ENCODE measurements at places on chromosomes 13 and 19.

DNA sequence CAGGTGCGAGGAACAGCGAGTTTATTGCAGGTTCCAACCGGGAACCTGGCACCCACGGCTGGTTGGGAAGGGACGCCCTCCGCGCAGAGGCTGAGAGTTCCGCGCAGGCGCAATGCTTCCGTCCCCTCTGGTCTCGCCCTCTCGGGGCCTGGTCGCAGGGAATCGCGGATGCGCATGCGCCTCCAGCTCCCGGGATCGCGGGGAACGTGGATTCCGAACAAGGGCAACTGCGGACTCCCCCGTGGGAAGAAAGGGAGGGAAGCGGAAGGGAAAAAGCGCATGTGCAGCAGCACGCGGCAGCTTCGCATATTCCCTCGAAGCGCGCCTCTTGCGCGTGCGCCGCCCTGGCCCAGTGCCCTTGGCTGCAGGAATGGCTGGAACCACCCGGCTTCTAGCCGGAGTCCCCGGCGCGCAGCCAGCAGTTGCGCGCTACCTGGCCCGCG is 1.1 kb downstream of the TSSK6 start:
- no peak for DNase-seq

DNA sequence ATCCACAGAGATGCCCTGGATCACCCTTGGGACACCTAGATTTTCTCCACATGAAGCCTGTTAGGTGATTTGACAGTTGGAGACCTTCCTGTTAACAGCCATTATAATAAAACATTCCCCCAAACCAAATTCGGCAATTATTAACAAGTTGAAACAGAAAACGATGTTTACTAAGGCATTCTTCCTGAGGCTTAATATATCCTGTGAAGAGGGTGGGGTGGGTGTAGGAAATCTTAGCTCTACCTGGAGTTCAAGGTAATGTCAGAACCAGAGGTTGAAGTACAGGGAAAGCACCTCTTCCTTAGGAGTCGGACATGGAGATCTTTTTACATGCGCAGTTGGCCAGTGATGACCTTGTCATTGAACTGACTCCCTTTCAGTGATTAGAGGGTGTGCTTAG is 143.0 kb downstream of the FGF9 start:
- DNase-seq, result no peak

GRCh38 chr13:64413529-64413928 is 2816.6 kb downstream of the PCDH9 start:
- no peak for DNase-seq

GRCh38 chr19:1610579-1610978 is 5.3 kb upstream of the UQCR11 start:
- DNase-seq, result no peak

GRCh38 chr19:36049080-36049698 is 4.9 kb downstream of the THAP8 start:
- no peak for DNase-seq

- DNase-seq, result no peak
These were observed 25.8 kb upstream of the MEDAG start for GRCh38 chr13:30880151-30880855.

DNA sequence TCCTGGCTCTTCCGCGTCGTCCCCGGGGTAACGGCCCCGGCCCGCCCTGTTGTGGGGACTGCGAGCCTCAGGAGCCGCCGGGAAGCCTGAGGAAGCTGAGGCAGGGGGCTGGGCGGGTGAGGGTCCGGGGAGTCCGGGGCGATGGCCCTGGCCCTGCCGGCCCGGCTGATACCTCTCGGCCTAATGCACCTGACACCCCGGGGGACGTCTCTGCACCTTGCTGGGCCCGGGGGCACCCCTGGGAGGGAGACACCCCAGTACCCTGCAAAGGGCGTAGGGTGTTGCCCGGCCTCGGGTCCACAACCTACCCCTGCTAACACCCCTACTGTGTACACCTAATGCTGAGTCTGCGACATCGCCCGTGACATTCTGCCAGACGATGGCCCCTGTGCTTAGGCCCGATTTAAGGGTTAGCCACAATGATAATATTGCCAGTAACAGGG is 410 bp downstream of the PIN1 start:
- DNase-seq, result no peak

DNA sequence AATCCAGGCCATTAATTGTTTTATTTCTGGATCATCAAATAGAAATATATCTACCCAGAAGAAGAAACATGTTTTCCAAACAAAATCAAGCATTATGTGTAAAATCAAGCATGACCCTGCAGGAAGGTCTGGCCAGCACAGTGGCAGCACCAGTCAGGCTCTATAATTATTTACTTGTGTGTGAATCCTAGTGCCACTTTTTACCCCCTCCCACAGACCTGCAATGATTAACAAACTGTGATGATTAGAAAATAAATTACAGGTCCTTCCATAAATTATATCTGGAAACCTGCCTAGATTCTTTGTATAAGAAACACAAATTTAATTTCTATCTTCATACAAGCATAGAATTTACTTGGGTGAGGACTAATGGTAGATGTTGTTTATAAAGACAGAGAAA is 186.1 kb downstream of the GPC6 start:
- DNase-seq, result no peak

- no peak for DNase-seq
These were observed 123.9 kb downstream of the URI1 start for GRCh38 chr19:30065680-30066606.

GRCh38 chr13:48591889-48592687 is 59.2 kb upstream of the RCBTB2 start:
- DNase-seq, result no peak

DNA sequence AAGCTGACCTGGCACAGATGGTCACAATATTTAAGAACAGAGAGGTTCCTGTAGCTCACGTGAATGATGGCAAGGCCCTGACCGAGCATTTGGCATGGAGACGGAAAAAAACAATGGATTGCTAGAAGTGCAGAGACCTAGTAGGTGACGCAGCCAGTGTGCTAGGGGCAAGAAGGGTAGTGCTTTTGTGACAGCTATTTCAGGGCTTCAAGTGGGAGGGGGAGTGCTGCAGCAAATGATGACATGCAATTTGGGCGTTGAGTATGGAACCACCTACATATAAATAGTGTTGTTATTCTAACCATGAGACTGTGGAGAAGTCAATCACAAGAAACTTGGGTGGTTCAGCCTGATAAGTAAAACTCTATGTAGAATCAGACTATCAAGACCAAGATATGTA is 65.7 kb upstream of the IL17D start:
- no peak for DNase-seq

DNA sequence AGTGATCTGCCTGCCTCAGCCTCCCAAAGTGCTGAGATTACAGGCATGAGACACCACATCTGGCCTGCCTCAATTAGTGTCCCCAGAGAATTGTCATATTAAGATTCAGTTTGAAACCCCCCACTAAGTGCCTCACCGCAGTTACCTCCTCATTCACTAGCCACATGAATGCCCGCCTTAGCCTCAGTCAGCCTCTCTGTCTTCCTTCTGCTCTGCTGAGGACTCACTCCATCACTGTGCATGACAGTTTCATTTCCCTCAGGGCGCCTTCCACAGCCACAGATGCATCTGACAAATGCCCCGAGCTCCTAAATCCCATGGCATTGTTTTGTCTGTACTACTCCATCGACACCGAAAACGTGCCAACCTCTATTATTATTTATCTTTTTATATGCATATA is 23.3 kb downstream of the MIPEP start:
- no peak for DNase-seq

DNA sequence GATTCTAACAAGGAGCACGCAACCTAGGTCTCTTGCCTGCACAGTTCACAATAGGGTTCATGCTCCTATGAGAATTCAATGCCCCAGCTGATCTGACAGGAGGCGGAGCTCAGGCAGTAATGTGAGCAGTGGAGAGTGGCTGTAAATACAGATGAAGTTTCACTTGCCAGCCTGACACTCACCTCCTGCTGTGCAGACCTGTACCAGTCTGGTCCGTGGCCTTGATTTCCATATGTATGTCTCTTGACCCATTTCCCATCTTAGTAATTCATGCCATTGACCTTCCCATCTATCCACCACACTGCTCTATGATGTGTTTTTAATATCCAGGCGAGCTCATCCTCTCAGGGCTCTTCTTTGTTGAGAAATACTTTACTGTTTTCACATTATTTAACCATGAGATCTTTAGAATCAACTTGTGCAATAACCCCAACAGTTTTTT is 95.2 kb downstream of the LRCH1 start:
- peak; percentile 67 for DNase-seq

GRCh38 chr19:2618611-2619010 is 83.9 kb downstream of the GNG7 start:
- no peak for DNase-seq

GRCh38 chr13:40994581-40995230 is 24.4 kb downstream of the ELF1 start:
- no peak for DNase-seq

GRCh38 chr19:49678985-49679770 is 2.1 kb downstream of the PRMT1 start:
- DNase-seq, result no peak

GRCh38 chr19:37963190-37963936 is 56.4 kb downstream of the SIPA1L3 start:
- DNase-seq, result no peak

GRCh38 chr13:64332048-64332447 is 2898.1 kb downstream of the PCDH9 start:
- peak; percentile 55 for DNase-seq
